ENCODE measurements at places on chromosomes 13 and 19.

GRCh38 chr13:92459306-92459705 is 767.3 kb upstream of the GPC6 start:
- DNase-seq, result no peak

- DNase-seq, result no peak
Observed at GRCh38 chr13:46119883-46120614, 15.2 kb upstream of the CPB2 start.

GRCh38 chr13:92896842-92897241 is 329.8 kb upstream of the GPC6 start:
- DNase-seq, result no peak

DNA sequence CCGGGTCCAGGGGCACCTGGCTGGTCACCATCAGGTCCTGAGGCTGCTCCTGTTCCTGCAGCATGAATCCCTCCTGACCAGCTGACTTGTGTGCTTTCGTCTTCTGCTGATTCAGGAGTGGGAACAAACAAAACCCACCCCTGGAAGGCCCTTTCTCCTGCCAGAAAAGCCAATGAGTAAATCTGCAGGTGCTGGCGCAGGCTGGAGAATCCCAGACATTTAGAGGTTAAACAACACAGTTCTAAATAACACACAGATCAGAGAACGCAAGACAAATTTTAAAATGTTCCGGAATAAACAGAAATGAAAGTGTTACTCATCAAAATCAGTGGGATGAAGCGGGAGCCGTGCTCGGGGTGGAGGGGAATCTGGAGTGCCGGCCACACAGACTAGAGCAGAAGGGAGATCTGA is 60.6 kb upstream of the C13orf46 start:
- DNase-seq, result no peak

- no peak for DNase-seq
Observed at GRCh38 chr19:7894612-7895309, 6.5 kb downstream of the LRRC8E start.

- DNase-seq, result no peak
Observed at GRCh38 chr19:29682236-29682895, 17.1 kb downstream of the PLEKHF1 start.

DNA sequence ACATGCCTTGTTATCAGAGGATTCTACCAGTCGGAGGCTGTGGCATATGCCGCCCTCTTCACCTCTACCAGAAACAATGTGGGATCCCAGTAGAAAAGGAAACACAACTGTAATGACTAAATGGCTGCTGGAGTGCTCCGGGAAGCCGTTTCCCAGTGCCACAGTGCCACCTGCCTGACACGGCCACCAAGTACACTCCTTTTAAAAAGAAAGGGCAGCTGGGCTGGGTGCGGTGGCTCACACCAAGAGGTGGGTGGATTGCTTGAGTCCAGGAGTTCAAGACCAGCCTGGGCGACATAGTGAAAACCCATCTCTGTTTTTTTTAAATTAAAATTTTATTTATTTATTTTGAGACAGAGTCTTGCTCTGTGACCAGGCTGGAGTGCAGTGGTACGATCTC is 67.3 kb downstream of the TRPM4 start:
- DNase-seq, result no peak

DNA sequence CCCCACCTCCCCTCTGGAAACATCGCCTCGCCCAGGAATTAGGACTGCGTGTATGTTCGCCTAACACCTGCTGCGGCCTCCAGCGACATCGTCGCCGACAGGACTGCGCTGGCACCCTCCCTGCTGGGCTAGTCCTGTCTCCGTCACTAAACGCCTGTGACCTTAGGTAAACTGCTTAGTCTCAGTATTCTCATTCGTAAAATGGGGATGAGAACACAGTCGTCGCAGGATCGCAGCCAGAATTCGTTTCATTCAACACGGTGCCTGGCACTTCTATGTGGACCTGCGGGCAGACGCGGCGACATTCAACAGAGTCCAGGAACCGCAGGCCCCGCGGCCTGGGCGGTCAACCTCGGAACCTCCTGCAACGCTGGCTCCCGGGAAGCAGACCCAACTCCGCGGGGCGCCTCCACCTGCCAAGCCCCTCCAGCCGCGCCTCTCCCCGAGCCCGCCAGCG is 485 bp downstream of the CRYL1 start:
- DNase-seq, result no peak

- DNase-seq, result no peak
Observed at GRCh38 chr13:19158006-19158405, 23.6 kb downstream of the TUBA3C start.
